ENCODE measurements at places on chromosomes 5 and 9. TPM values are rescaled to one million over a fixed set of nuclear protein-coding genes. Genes with fewer than 3 reads are reported as not detected.

TMEFF1 gene
- not detected for total RNA-seq

DIMT1 gene
- 16.0 TPM for total RNA-seq

CANX gene
- total RNA-seq = 273 TPM

LRRTM2 gene
- 0.10 TPM for total RNA-seq

C9 gene
- total RNA-seq = not detected

KCNT1 gene
- 0.10 TPM for total RNA-seq

FOXD4L6 gene
- total RNA-seq = not detected

WDR38 gene
- not detected for total RNA-seq

AGXT2 gene
- not detected for total RNA-seq

SLCO6A1 gene
- total RNA-seq = not detected

ABCA2 gene
- 14.7 TPM for total RNA-seq

SPATA31E1 gene
- total RNA-seq = not detected

ECSCR gene
- total RNA-seq = not detected

PCDH1 gene
- 2.8 TPM for total RNA-seq

DOCK2 gene
- 244 TPM for total RNA-seq
